ENCODE measurements at places on chromosomes 6 and 20. TPM values are rescaled to one million over a fixed set of nuclear protein-coding genes. Genes with fewer than 3 reads are reported as not detected.

Gene COX7A2
- 419 TPM for total RNA-seq

Gene PNLDC1
- total RNA-seq, result 1.1 TPM

Gene COX4I2
- 1.1 TPM for total RNA-seq

Gene CST2
- not detected for total RNA-seq

Gene PROKR2
- total RNA-seq, result not detected

Gene OR12D3
- total RNA-seq, result not detected

Gene SCRT2
- total RNA-seq, result not detected

Gene ZNF311
- 1.4 TPM for total RNA-seq

Gene ENPP1
- 4.6 TPM for total RNA-seq

Gene TREML2
- total RNA-seq, result not detected

Gene MAS1
- total RNA-seq, result not detected

Gene AURKA
- total RNA-seq, result 2.1 TPM

Gene SIGLEC1
- 10.2 TPM for total RNA-seq

Measured in sigmoid colon (tissue), 7 donors.